ENCODE measurements at places on chromosomes 6 and 20.
A peak's percentile ranks its signal among the peaks of the same experiment; 100 is the strongest.

- DNase-seq = no peak
- no peaks in the 10 kb centered on the region for H3K4me1 ChIP-seq
- H3K27ac ChIP-seq = no peak overlapping the region
- H3K36me3 ChIP-seq = no peaks in the 10 kb centered on the region
- H3K4me3 ChIP-seq = no peak overlapping the region
These were observed 235.6 kb downstream of the OGFRL1 start for GRCh38 chr6:71524201-71524600.

GRCh38 chr6:97969065-97969464 lies 686.0 kb upstream of the MMS22L start:
- H3K36me3 ChIP-seq = no peaks in the 10 kb centered on the region
- DNase-seq = no peak
- H3K4me1 ChIP-seq = no peaks in the 10 kb centered on the region

GRCh38 chr20:46494077-46494476 lies 19.3 kb downstream of the ZNF334 start:
- H3K27ac ChIP-seq = no peak overlapping the region
- no peak overlapping the region for H3K4me3 ChIP-seq
- no peak for DNase-seq
- H3K27me3 ChIP-seq = no peaks in the 10 kb centered on the region
- no peaks in the 10 kb centered on the region for H3K4me1 ChIP-seq

GRCh38 chr6:131972741-131973140 lies 21.6 kb upstream of the CCN2 start:
- no peak overlapping the region for H3K27ac ChIP-seq
- H3K27me3 ChIP-seq = no peaks in the 10 kb centered on the region
- no peak overlapping the region for H3K4me3 ChIP-seq
- no peak for DNase-seq

DNA sequence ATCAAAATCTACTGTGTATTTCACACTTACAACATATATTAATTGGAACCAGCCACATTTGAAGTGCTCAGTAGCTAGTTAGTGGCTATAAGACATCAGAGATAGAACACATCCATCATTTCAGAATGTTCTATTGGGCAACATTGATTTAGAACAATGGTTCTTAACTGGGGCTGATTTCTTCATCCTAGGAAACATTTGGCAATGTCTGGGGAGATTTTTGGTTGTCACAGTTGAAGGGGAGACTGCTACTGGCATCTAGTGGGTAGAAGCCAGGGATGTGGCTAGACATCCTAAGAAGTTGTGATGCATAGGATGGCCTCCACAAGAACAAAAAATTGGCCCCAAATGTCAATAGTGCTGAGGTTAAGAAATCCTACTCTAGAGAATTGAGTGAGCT lies 132.5 kb downstream of the OLIG3 start:
- H3K36me3 ChIP-seq = no peaks in the 10 kb centered on the region
- H3K4me1 ChIP-seq = peaks cover 5% of the 10 kb centered on the region
- DNase-seq = no peak
- no peak overlapping the region for H3K4me3 ChIP-seq

- H3K27me3 ChIP-seq = no peaks in the 10 kb centered on the region
- H3K4me1 ChIP-seq = no peaks in the 10 kb centered on the region
- no peak overlapping the region for H3K4me3 ChIP-seq
- no peaks in the 10 kb centered on the region for H3K36me3 ChIP-seq
- no peak for DNase-seq
These were observed 564.3 kb upstream of the MARCKS start for GRCh38 chr6:113292646-113293422.

DNA sequence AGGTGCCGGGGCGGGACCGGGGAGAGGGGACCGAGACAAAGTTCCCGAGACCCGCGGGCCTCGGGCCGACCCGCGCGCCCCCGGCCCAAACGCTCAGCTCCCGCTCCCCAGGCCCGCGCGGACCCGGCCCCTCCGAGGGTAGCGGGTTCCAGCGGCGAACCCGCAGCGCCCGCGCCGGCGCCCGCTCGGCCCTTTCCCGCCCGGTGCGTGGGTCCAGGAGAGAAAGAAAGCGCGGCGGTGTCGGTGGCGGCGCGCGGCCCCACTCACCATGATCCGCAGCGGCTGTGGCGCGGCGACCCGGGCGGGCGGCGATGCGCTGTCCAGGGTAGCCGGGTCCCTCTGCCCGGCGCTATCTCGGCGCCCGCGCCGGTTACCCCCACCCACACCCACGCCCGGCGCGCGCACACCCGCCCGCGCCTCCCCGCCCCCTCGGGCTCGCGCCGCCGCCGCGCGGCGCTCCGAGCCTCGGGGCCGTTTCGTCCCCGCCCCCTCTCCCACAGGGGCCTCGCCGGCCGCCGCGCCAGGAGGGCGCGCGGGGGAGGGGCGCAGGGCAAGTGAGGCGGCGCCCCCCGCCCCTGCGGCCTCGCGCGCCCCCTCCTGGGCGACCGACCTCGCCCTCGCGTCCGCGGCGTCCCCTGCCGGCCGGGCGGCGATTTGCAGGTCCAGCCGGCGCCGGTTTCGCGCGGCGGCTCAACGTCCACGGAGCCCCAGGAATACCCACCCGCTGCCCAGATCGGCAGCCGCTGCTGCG lies at the start of gene ELOVL2:
ELOVL2 (minus strand) TSS at position 345 of the 751 bp plus-strand sequence; CDS start at position 270, 75 bp downstream.
- DNase-seq = no peak
- peaks cover 3% of the 10 kb centered on the region for H3K4me1 ChIP-seq
- peak within 1 kb of the TSS; percentile 69 for H3K4me3 ChIP-seq
- H3K27me3 ChIP-seq = peaks cover 88% of the 10 kb centered on the region
- H3K36me3 ChIP-seq = no peaks in the 10 kb centered on the region

- H3K27me3 ChIP-seq = no peaks in the 10 kb centered on the region
- H3K4me1 ChIP-seq = no peaks in the 10 kb centered on the region
- H3K4me3 ChIP-seq = no peak overlapping the region
- H3K27ac ChIP-seq = no peak overlapping the region
- no peaks in the 10 kb centered on the region for H3K36me3 ChIP-seq
- no peak for DNase-seq
These were observed 18.0 kb upstream of the DEFB129 start for GRCh38 chr20:208942-209566.

- DNase-seq = no peak
- no peaks in the 10 kb centered on the region for H3K27me3 ChIP-seq
- H3K4me3 ChIP-seq = no peak overlapping the region
These were observed 1.4 kb downstream of the CD40 start for GRCh38 chr20:46119547-46119946.

DNA sequence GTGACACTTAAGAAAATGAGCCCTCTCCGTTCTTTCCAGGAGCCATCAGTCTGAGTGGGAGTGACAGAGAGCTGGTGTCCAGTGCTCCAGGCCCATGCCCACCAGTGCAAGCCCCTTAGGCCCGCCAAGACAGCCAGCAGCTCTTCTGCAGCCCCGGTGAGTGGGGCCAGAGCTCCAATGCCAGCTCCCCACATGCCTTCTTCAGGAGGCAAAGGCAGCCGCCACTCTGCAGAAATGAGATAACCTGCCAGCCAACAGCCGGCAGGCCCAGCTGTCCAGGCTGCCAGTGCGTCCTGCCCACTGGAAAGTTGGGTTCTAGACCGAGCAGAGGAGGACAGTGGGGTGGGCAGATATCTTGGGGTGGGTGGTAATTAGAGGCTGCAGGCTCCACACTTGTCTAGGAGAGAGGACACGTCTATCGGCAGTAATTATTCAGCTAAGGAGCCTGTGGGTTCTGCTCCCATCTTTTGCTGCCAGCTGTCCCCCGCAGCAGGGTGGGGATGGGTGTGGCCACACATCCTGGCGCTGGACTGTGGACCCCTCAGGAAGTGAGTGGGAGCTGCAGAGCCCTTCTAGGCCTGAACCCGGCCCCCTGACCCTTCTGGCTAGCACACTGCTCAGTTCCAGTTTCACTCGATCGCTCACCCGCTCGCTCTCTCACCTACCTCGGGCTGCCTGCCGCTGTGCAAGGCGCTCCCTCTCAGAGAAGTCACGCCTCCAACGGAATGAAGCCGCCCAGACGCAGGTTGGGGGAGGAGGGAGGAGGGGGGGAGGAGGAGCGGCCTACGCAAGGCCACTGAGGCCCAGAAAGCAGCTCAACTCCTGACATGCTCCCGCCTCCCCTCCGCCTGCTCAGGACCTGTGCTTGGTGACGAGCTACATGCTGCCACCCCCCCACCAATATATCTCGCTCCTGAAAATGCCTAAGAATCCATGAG lies 3.6 kb downstream of the GRM4 start:
- H3K4me3 ChIP-seq = no peak overlapping the region
- peaks cover 96% of the 10 kb centered on the region for H3K27me3 ChIP-seq
- H3K36me3 ChIP-seq = no peaks in the 10 kb centered on the region
- no peak overlapping the region for H3K27ac ChIP-seq

- H3K36me3 ChIP-seq = no peaks in the 10 kb centered on the region
- H3K27ac ChIP-seq = no peak overlapping the region
- H3K27me3 ChIP-seq = no peaks in the 10 kb centered on the region
- no peak for DNase-seq
- no peak overlapping the region for H3K4me3 ChIP-seq
These were observed 41.0 kb downstream of the NINL start for GRCh38 chr20:25544311-25544710.

All from tibial nerve (tissue), 4 donors.